ENCODE measurements at places on chromosomes 6 and 20. TPM values are rescaled to one million over a fixed set of nuclear protein-coding genes. Genes with fewer than 3 reads are reported as not detected.

Gene LHFPL5
- not detected for total RNA-seq

Gene PNPLA1
- total RNA-seq, result not detected

- H3K27me3 ChIP-seq, result peaks cover 4% of the 10 kb centered on the region
- H3K27ac ChIP-seq, result no peak overlapping the region
- DNase-seq, result no peak
- no peaks in the 10 kb centered on the region for H3K4me1 ChIP-seq
- H3K4me3 ChIP-seq, result no peak overlapping the region
- no peaks in the 10 kb centered on the region for H3K36me3 ChIP-seq
Observed at GRCh38 chr6:153047386-153047785, 44.9 kb upstream of the MTRF1L start.

DNA sequence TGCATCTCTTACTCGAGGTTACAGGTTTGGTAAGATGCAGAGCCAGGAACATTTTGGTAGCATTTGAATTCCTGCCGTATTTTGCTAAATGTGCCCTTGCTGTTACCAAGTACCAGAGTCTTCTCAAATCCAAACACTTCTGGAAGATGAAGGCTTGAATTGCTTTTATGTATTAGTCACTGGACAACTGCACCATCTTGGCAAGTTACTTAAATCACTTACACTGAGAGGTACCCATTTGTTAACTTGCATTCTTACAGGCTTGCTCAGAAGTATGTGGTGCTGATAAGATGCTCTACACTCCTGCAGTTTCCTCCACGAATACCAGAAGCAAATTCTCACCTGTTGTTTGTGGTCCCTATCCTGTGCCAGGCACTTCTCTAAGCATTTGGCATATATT lies 12.7 kb downstream of the IL22RA2 start:
- peaks cover 20% of the 10 kb centered on the region for H3K27me3 ChIP-seq
- peaks cover 45% of the 10 kb centered on the region for H3K36me3 ChIP-seq
- H3K4me1 ChIP-seq, result peaks cover 34% of the 10 kb centered on the region
- H3K27ac ChIP-seq, result no peak overlapping the region

- H3K36me3 ChIP-seq, result peaks cover under 1% of the 10 kb centered on the region
- H3K4me1 ChIP-seq, result peaks cover 12% of the 10 kb centered on the region
- no peak overlapping the region for H3K4me3 ChIP-seq
- no peak overlapping the region for H3K27ac ChIP-seq
- peaks cover 2% of the 10 kb centered on the region for H3K27me3 ChIP-seq
Observed at GRCh38 chr6:14674867-14675648, 557.5 kb downstream of the CD83 start.

GRCh38 chr6:150640556-150641209 lies 41.0 kb downstream of the PLEKHG1 start:
- H3K4me3 ChIP-seq, result no peak overlapping the region
- DNase-seq, result no peak
- H3K4me1 ChIP-seq, result peaks cover 19% of the 10 kb centered on the region
- H3K36me3 ChIP-seq, result no peaks in the 10 kb centered on the region
- peaks cover 2% of the 10 kb centered on the region for H3K27me3 ChIP-seq

DNA sequence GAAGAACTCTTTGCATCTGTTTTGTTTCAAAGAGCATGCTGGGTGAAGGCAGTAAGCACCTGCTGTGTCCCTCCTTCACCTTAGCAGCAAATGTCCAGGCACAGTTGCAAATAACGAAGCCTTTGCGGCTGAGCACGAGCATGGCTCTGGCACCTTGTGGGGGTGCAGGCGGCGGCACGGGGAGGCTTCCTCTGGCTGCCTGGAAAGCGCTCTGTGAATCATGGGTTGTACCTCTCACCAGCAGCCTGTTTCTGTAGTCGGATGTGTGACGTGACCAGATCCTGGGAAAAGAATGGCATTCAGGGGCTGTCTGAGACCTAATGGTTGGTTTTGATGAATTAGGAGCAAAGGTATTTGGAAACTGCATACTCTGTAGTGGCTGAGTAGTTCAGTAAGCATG lies 144.8 kb downstream of the DTNBP1 start:
- no peak for DNase-seq
- peaks cover 20% of the 10 kb centered on the region for H3K4me1 ChIP-seq
- no peak overlapping the region for H3K4me3 ChIP-seq
- no peaks in the 10 kb centered on the region for H3K27me3 ChIP-seq
- peaks cover 52% of the 10 kb centered on the region for H3K36me3 ChIP-seq

GRCh38 chr6:7106752-7107577 lies 796 bp upstream of the RREB1 start:
- H3K36me3 ChIP-seq, result peaks cover 10% of the 10 kb centered on the region
- H3K27ac ChIP-seq, result peak overlapping the region; percentile 95
- peak; percentile 58 for DNase-seq

Measured in activated CD4-positive, alpha-beta T cell treated with anti-CD3 and anti-CD28 coated beads, Interleukin-2, amount 10 ng/mL, durations not matched to agents 7 days and 5 days (primary cell).